ENCODE measurements at places on chromosomes 3 and 15.

GRCh38 chr15:29043736-29044502 is 158.1 kb downstream of the APBA2 start:
- DNase-seq = no peak

GRCh38 chr15:83845230-83845629 is 191.3 kb downstream of the ADAMTSL3 start:
- DNase-seq = peak; percentile 29

- DNase-seq = no peak
These were observed 1.1 kb downstream of the PLXND1 start for GRCh38 chr3:129605203-129605921.

DNA sequence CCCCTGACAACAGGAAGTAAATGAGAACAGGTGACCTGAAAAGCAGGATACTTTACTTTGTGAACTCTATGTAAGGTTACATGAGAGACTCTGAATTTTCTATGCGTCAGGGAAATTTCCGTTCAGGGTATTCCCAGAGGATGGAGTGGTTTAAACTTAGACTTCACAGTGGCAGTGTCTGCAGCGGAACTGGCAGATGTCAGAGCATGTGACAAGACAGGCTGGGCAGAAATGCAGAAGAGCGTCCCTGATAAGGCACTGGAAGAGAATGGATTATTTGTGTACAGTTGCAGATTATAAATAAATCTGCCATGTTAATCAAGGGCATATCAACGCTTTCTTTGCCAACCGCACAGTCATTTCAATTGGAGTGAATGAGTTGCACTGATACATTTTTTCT is 598.4 kb upstream of the ZNF717 start:
- DNase-seq = no peak

DNA sequence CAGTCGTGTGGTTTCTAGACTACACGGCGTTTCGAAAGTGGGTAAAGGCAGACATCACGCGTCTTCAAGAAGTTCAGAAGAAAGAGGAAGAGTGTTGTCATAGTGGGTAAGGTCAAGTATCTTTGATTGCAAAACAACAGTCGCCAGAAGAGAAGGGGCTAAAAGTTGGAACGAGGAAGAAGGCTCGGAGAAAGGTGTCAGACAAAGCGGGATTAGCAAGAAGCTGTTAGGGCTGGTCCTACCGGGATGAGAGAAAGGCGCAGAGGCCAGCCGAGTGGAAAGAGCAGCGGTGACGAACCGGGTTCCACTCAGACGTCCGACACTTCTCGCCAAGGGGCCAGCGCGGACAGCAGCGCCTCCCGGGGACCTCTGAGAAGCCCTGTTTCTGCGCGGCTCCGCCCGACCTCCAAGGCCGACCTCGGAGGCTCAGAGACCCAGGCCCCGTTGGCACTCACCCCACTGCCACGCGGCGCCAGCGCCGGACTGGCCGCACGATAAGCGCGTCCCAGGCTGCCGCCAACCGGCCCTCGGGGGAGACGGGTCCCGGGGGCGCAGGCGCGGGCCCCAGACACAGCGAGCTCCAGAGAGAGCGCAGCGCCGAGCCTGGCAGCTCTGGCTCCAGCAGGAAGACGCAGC is 436 bp downstream of the ADPGK start:
- peak; percentile 14 for DNase-seq

- no peak for DNase-seq
These were observed 6.3 kb downstream of the TSEN2 start for GRCh38 chr3:12490547-12490946.

- DNase-seq = no peak
These were observed 20.5 kb upstream of the OR5H1 start for GRCh38 chr3:98109807-98110549.

GRCh38 chr3:182490596-182491491 is 302.5 kb upstream of the ATP11B start:
- no peak for DNase-seq

DNA sequence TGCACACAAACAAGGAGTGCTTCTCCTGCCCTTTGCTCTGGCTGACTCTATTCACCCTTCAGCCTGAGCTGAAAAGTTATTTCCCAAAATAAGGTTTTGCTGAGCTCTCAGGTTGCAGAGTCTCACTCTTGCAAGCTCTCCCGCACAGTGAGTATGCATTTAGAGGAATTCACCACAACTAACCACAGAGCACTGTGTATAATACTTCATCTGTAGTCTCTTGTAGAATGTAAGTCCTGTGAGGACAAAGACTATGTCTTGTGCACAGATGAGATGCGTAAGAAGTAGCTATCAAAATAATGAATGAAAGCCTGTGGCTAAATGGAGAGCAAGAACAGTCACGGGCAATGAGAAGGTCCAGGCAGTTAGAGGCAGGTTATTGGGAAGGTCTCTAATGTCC is 156.5 kb upstream of the SLCO3A1 start:
- DNase-seq = no peak

DNA sequence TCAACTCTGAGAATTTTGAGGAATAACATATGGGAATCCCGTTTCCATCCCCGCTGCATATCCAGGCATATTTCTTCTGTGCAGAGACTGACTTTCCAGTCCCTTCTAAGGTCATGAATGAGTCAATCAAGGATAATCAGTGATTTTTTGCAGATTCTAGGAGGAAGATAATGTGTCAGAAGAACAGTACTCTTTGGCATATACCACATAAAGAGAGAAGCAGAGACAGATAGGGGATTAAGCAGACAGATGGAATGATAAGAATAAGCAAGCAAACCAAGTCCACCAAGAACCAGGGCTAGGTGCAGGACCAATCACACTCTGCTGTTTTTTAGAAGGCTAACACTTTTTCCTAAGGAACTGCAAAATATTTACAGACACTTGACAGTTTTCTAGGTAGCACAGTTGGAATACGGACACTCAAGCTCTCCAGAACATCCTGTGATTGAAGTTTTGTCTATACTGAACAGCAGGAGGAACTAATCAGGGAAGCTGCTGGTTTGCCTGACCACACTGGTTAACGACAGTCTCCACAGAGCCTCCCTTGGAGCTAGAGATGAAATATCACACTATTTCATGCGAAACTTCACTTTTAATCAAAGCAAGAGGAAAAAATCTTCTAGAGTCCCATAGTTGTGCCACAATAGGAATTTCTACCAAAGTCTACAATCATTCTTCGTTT is 450.0 kb upstream of the KCNMB2 start:
- DNase-seq = no peak

GRCh38 chr15:100175406-100176114 is 166.2 kb downstream of the ADAMTS17 start:
- no peak for DNase-seq

GRCh38 chr3:62020706-62021105 is 352.6 kb downstream of the FEZF2 start:
- no peak for DNase-seq

DNA sequence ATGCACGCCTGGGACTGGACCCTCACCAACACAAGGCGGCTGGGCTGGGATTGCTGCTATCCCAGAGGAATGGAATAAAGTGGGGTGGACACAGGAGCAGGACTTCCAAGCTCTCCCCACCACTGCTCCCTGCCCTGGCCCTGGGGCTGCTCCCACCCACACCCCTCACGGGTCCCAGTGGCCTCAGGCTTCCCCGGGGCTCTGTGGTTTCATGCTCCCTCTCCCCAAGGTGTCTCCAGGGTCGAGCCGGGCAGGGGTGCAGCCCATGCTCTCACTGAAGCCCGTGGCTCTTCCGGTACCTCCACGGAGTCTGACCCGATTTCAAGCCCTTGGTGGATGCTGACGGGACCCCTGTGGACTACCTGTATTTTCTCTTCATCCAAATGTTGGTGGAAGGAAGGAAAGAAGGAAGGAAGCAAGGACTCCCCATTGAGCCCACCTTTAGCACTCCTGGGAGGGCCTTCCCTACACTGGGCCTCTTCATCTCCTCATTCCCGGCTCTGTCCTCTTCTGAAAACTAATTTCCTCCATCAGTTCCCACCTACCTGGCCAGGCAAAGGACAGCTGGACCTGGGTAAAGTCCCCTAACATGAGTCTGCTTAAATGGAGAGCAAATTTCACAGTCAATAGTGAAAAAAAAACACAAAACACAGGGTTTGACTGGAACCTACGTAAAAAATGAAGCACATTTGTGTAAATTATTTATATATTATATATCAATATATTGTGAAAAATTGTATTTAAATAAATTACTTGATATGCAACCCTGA is 44.0 kb upstream of the PCSK6 start:
- no peak for DNase-seq

GRCh38 chr3:121839962-121840361 is 5.0 kb downstream of the EAF2 start:
- no peak for DNase-seq

DNA sequence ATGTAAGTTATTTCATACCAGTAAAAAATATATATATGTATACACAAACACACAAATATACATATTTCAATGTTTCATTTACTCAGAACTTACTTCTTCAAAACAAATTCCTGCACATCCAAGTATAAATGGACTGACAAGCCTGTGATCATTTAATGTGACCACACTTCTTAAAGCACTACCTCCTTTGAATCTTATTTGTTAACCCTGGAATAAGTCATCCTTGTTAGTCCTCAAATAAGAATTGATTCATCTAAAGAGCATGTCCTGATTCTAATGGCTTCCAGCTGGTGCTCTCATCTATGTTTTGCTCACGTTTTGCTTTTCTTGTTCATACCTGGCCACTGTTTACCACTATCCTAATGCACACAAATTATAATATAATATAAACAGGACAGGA is 103.9 kb upstream of the UBP1 start:
- peak; percentile 35 for DNase-seq

DNA sequence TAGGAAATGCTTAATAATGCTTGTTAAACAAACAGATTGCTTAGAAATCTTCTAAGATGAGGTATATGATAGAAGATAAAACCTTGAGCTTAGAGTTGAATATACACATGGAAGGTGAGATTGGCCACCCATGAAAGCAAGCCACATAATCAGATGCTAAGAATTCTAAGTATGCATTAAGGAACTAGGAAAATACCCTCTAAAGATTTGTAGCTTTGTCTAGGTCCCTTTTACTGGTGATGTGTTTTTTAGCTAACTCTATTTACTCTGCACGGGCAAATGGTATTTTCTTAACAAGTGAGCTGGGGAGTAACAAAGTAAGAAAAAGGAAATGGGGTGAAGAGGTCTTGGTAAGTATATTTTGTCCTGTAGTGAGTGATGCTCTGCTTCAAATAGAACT is 310.3 kb downstream of the OXSM start:
- DNase-seq = no peak

GRCh38 chr3:81838457-81838856 is 77.0 kb upstream of the GBE1 start:
- DNase-seq = no peak

DNA sequence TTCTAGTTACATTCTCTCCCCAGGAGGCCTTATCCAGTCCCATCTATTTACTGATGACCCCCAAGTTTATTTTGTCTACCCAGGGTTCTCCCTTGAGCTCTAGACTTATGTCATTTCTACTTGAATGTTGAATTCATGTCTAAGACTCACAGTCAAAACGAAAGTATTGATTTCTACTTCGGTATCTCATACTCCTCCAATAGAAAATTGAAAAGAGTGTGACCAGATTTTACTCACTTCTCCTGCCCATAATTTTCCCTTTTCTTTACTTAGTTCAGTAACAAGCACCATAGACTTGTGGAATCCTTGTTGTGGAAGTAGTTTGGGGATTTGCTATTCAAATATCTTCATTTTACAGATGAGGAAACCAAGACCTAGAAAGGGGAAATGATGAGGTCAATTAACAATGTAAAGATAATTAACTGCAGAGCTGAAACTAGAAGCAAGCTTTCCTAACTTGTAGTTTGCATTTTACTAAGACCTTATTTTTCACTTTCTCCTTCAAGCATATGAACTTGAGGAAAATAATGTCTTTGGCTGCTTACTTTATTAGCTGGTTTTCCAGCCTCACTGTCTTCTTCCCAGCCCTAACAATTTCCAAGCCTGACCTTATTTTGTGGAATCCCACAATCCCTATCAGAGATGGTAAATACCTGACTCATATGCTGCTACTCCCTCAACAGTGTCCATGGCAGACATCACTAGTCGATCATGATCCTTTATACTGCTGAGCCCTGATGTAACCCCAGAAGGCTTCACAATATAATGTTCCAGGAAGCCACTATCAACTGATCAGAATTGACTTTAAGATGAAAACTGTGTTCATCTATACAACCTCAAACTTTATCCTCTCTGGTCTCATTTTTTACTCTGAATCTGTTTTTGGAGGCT is 123.9 kb upstream of the AGBL1 start:
- DNase-seq = no peak

DNA sequence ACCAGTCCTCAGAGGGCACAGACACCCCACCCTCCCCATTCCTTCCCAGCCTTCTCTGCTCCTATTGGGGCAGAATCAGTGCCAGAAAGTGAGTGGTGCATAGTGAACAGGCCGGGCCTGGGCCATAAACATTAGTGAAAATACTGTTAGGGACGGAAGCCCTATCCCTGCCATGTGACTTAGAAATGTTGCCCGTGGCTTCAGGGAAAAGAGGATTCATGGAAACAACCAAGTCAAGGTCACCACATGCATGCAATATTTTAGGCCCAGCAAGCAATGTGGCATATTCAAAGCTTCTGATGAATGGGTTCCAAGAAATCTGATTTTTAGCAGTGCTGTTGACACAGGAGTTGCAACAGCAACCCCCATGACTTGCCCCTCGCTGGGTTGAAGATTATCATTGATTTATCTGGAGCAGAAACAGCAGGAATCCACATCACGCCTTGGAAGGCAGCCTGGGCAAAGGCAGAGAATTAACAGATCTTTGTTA is 52.3 kb downstream of the CCNL1 start:
- no peak for DNase-seq

- no peak for DNase-seq
These were observed 17.6 kb upstream of the COLQ start for GRCh38 chr3:15539066-15539465.

DNA sequence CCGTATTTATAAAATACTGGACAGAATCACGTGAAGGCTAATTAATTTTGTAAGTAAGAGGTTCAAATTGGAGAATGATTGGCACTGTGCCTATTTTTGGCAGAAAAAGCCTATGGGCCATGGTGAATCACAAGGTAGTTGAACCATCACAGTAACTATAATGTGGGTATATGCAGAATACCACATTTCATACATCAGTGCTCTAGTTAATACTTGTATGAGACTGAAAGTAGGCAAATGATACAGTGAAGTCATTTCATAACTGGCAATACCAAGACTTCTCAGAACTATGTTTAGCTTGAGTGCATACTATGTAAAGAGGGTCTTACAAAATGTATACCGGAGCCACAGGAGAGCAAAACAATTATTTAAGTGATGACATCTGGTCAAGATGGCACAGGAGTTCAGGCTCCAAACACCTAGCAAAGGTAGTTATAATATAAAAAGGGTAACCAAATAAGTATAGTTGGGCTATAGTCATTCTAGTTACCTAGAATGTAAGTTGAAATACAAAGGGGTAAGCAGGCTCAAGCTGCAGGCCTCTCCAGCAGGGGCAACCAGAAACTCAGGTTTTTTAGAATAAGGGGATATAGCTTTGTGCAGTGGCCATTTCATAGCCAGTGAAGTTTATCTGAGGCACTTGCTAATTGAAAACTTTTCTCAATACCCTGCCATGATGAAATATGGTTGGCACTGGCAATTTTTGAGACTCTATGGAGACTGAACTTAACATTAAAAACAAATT is 19.1 kb downstream of the GPR160 start:
- no peak for DNase-seq

- DNase-seq = no peak
These were observed 53.7 kb upstream of the ABHD17C start for GRCh38 chr15:80641384-80641783.

GRCh38 chr3:46926871-46927717 is 49.5 kb downstream of the CCDC12 start:
- no peak for DNase-seq

- DNase-seq = no peak
These were observed 381.1 kb downstream of the CTNNB1 start for GRCh38 chr3:41580274-41580959.
